Thoracic aorta (tissue), 2 donors: ENCODE measurements at places on chromosomes 16 and 17. TPM values are rescaled to one million over a fixed set of nuclear protein-coding genes. Genes with fewer than 3 reads are reported as not detected.

DNA sequence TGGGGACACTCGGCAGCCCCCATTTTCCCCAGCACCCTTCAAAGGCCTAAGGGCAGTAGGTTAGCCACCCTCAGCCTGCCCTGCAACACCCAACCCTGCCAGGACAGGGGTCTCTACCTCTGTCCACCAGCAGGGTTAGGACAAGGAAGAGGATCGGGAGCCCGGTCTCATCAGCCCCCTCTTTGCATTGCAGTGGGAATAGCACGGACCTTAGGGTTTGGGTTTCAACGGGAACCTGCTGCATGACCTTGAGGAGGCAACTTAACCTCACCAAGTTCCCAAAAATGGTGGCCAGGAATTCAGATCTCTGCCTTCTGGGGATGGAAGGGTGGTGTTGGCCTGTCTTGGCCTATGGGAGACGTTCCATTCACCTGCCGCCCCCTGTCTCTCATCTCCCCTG lies 20.2 kb upstream of the SPPL2C start:
- DNase-seq, result no peak

- DNase-seq, result no peak
Measured at GRCh38 chr16:61968242-61969076, 67.8 kb downstream of the CDH8 start.

DNA sequence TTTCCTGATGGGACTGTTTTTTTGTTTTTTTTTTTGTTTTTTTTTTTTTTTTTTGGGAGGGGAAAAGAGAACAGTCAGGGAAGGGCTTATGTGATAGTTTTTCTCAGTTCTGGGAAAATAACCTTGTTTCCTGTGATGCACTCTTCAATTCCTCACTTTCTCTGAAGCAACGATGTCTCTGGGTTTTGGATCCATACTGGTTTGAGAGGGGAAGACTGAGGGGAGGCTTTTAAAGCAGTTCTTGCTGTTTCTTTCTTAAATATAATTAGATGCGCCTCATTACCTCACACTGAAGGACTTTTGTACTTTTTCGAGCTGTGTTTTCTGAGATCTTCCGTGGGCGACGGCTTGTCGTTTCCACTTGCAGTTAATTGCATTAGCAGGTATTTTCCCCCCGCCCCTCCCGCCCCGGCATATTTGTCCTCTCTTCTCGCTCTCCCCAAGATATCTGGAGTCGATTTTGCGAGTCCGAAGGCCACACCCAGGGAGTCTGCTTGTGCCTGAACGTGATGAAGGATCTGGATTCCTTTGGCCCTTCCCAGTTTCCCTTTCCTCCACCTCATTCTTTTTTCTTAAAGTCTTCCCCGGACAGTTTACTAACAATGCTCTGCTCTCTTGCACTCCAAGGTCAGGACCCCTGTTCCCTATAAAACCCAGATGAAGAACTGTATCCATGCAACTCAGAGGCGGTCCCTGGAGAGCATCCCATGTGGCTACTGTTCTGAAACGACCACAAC lies 125.2 kb upstream of the ZFHX3 start:
- DNase-seq, result no peak

DNA sequence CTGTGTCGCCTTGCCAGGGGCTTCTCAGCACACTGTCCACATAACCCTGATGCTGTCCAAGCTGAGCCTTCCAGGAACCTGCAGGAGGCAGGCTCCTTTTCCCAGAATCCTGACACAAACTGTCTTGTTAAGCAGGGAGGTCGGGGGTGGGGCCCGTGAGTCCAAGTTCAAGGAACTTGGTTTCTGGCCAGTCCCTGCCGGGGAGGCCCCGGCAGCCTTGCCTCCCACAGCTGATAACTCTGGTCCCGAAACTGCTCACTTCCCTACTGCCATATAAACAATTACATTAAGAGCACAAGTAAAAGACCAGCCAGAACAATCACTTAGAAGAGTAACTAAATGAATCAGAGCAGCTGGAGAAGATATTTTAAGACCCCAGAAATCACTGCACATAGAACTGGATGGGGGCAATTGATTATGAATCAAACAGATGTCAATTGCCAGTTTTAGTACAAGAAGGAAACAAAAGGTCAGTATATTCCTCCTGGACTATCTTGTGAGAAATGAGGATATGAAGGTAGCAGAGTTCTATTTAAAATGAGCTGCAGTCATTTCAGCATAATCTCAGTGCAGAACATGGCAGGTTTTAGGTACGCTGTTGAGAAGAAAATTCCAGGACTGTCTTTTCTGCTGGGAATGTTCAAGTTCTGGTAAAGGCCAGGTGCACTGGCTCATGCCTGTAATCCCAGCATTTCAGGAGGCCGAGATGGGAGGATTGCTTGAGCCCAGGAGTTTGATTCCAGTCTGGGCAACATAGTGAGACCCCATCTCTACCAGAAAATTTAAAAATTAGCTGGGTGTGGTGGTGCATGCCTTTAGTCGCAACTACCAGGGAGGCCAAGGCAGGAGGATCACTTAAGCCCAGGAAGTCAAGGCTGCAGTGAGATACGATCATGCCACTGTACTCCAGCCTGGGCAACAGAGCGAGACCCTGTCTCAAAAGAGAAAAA lies 169.8 kb downstream of the PITPNC1 start:
- DNase-seq, result no peak

- DNase-seq, result no peak
Measured at GRCh38 chr16:85451641-85452363, 161.3 kb upstream of the GSE1 start.

- no peak for DNase-seq
Measured at GRCh38 chr17:69503711-69504110, 89.2 kb downstream of the MAP2K6 start.

- no peak for DNase-seq
Measured at GRCh38 chr16:88121886-88122580, 170.8 kb downstream of the BANP start.

GRCh38 chr16:3274490-3274889 lies 8.8 kb upstream of the ZNF263 start:
- no peak for DNase-seq

DNA sequence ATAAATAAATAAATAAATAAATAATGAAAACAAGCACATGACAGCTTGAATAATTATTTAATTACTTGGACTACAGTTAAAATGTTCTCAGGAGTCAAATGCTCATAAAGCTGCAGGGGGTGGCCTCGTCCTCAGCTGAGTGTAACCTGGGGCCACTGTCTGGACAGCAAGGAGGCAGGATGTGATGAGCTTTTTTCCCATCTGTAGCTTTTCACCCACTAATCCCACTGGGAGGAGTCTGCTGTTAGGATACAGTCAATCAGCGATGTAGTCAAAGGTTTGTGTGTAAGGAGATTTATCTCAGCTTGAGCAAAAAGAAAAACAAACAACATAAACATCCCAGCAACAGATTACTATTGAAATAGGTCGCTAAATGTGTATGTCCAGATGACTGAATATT lies 22.5 kb downstream of the ZCCHC14 start:
- DNase-seq, result no peak

DNA sequence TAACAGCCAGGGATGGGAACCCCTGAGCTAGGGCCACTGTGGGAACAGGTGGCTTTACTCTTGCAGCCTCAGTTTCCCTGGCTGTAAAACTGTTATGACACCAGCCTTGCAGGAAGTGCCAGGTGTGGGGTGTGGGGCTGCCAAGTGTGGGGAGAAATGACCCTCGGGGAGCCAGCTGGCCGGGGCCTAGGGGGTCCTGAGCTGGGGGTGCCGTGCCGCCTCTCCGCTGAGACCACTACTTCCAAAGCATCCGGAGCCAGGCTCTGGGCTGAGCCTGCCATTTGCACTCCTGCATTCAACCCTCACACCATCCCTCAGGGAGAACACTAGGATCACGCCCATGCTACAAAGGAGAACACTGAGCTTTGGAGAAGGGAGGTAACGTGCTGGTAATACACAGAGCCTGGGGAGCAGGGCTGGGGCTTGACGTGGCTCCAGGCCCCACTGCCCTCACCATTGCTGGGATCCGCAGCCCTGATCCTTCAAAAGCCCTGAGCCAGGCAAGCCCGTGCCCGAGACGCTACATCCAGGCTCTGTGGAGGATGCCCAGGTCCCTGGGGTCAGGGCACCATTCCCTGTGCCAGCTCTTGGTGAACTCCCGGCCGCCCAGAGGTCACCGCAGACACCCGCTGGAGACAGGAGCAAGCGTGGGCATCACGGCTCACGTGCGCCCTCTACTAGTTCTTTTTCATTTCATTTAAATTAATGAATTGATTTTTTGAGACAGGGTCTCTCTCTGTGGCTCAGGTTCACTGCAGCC lies 28.8 kb upstream of the GINS2 start:
- no peak for DNase-seq

- DNase-seq, result no peak
Measured at GRCh38 chr17:3276126-3276525, 22.0 kb downstream of the OR3A1 start.

GRCh38 chr16:78664811-78665772 lies 565.6 kb downstream of the WWOX start:
- no peak for DNase-seq

- no peak for DNase-seq
Measured at GRCh38 chr17:65185668-65186382, 48.7 kb downstream of the RGS9 start.

DNA sequence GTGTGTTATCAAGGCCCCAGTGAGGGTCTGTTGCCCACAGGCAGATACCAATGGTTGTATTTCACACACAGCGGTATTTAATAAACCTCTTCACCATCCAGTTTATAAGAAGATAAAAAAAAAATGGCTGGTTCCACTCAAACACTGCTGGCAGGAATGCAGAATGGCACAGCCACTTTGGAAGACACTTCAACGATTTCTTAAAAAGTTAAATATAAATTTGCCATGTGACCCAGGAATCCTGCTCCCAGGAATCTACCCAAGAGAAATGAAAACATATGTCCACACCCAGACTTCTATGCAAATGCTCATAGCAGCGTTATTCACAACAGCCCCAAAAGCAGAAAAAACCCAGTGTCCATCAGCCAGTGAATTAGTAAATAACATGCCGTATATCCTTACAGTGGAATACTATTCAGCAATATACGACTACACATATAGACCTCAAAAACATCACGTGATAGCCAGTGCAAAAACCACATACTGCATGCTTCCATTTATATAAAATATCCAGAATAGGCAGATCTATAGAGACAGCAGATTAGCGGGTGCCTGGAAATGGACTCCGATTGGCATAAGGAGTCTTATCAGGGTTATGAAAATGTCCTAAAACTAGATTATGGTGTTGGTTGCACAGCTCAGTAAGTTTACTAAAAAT lies 38.7 kb downstream of the XYLT1 start:
- DNase-seq, result no peak

- no peak for DNase-seq
Measured at GRCh38 chr17:34414339-34414738, 51.3 kb upstream of the CCL1 start.

GRCh38 chr17:41724476-41725050 lies 9.9 kb downstream of the HAP1 start:
- no peak for DNase-seq

- no peak for DNase-seq
Measured at GRCh38 chr17:74041869-74042640, 161.4 kb upstream of the RPL38 start.

DNA sequence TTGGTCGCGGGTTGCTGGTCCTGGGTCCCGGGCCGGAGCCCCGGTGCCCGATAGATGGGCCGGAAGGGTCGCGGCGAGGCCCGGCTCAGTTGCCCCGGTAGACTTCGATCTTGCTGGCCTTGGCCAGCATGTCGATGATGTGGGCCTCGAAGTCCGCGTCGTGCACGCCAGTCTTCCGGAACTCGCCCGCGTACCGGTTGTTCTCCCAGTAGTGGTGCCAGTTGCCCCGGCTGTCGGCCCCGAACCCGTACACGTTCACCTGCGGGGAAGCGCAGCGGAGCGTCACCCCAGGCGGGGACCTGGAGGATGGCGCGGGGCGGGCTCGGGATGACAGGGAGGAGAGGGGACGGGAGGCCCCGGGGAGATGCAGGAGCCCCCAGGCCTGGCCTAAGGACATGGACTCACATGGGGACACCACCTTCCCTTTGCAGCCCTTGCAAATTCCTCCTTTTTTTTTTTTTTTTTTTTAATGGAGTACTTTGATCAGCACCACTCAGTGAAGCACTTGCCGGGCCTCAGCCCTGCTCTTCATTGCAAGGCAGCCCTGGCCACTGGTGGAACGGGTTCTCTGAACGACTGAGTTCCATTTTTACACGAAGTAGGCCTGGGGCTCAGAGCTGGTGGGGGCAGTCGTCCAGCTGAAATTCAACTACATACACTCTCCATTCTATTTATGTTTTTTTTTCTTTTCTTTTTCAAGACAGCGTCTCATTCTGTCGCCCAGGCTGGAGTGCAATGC lies 35.1 kb downstream of the DDX19A start:
- DNase-seq, result peak; percentile 14

DNA sequence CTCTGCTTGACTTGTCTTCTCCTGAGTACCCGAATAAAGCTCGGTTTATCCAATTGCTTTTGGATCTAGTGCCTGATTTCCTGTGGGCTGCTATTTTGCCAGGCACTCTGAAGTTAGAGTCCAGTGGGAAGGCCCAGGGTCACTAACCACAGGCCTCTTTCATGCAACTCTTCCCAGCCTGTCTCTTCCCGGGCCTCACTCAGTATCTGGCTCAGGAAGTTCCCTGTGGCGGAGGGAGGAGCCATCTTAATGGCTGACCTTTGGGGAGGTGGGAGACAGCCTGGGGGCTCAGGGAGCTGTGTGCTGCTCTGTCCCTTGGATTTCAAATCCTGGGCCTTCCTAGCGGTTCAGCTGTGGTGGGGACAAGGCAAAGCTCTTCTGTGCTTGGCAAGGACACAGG lies 328.5 kb downstream of the SLC39A11 start:
- DNase-seq, result no peak

- DNase-seq, result no peak
Measured at GRCh38 chr17:69143151-69143550, 1.5 kb upstream of the ABCA6 start.

DNA sequence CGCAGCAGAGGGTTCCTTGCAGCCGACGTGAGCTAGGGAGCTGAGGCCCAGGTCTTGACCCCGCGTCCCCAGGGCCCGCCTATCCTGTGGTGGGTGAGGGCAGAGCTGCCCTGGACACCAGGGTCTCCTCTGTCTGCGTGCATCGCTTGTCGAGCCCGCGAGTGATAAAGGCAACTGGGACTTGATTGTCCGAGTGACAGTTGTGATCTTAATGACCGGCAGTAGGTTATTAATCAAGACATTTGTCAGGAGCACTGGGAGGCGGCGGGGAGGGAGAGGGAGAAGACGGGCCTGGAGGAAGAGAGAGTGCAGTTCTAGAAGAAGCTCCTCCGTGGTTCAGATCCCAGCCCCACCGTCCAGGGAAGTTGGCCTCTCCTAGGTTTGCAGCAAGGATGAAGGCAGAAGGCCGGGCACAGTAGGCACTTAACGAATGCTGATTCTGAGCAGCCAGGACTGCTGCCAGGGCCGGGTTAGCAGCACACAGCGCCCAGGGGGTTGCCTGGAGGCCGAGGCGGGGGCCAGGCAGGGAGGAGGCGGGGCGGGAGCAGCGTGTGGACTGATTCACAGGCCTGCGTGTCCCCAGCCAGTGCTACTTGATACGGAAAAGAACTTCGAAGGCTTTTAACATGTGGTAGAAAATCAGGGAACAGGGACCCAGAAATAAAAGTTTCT lies 11.3 kb upstream of the GSE1 start:
- no peak for DNase-seq

GRCh38 chr16:76502555-76502954 lies 225.4 kb downstream of the CNTNAP4 start:
- DNase-seq, result no peak

- no peak for DNase-seq
Measured at GRCh38 chr16:87443016-87443415, 49.8 kb downstream of the ZCCHC14 start.

TERB1 gene
- not detected for total RNA-seq

OSGIN1 gene
- total RNA-seq, result 3.7 TPM

CCDC144A gene
- total RNA-seq, result 6.5 TPM

NOG gene
- 0.81 TPM for total RNA-seq

CLEC18A gene
- 12.4 TPM for total RNA-seq

C16orf46 gene
- total RNA-seq, result 1.3 TPM

C1QL1 gene
- not detected for total RNA-seq
